Endothelial cell of umbilical vein (primary cell): ENCODE measurements at places on chromosomes 7 and 10. TPM values are rescaled to one million over a fixed set of nuclear protein-coding genes. Genes with fewer than 3 reads are reported as not detected.

Gene ITGB8
- total RNA-seq = 6.5 and 8.2 TPM in 2 replicates

Gene AEBP1
- total RNA-seq = 47.7 and 48.0 TPM in 2 replicates

Gene C10orf62
- not detected in 2 replicates for total RNA-seq

Gene APBB1IP
- not detected in 2 replicates for total RNA-seq

Gene PAPOLB
- 0.07 TPM in 2 replicates for total RNA-seq

Gene MSMB
- total RNA-seq = not detected in 2 replicates
